Astrocyte of the cerebellum (primary cell): ENCODE measurements at places on chromosomes 7 and 10.

GRCh38 chr7:2838873-2839578 is 5.1 kb downstream of the GNA12 start:
- DNase-seq: no peak

DNA sequence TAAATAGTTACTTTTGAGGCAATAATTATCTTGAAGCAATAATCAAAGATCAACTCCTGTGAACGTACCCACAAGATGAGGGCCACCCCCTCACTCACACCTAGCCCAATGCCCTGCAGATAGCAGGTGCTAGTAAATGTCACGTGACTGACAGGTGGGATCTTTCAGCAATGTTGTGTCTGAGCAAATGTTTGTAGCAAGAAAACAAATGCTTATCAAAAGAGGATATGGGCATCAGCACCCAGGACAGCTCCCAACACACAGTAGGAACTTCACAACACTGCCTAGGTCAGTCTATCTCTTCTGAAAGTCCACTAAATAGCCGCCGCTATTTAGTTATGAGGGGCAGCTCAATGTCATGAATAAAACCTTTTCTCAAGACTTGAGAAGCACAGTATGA is 120.8 kb upstream of the PDLIM1 start:
- DNase-seq: no peak

GRCh38 chr10:99540657-99541531 is 8.2 kb downstream of the NKX2-3 start:
- DNase-seq: no peak

DNA sequence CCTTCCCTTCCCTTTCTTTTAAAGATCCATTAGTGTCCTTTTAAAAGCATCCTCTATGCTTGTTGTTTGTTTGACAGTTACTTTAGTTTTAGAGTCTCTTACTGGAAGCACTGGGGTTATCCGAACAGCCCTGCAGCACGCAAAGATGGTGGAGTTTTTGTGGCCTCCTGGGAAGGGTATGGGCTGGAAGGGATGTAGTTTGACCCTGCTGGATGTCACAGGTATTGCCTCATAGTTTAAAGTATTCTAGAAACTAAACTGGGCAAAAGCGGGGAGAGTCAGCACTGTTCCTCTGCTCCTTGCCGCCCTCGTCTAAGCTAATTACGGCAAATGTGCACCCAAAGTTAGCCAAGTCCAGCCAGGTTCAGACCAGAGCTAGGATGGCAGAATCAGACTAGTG is 35.8 kb upstream of the GNAI1 start:
- no peak for DNase-seq

DNA sequence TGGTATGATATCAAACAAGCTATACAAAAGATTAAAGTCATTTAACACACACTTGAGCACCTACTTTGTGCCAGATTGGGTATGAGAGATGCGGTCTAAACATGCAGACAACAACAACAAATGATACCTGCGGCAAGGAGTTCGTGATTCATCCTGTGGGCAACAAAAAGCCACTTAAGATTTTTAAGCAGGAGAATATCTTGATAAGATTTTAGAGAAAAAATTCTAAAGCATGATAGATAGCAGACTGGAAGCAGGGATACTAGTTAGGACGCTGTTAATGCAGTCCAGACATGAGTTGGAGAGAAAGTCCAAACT is 1.6 kb upstream of the KBTBD2 start:
- no peak for DNase-seq

GRCh38 chr10:80684259-80684658 is 146.6 kb downstream of the SH2D4B start:
- DNase-seq: no peak

DNA sequence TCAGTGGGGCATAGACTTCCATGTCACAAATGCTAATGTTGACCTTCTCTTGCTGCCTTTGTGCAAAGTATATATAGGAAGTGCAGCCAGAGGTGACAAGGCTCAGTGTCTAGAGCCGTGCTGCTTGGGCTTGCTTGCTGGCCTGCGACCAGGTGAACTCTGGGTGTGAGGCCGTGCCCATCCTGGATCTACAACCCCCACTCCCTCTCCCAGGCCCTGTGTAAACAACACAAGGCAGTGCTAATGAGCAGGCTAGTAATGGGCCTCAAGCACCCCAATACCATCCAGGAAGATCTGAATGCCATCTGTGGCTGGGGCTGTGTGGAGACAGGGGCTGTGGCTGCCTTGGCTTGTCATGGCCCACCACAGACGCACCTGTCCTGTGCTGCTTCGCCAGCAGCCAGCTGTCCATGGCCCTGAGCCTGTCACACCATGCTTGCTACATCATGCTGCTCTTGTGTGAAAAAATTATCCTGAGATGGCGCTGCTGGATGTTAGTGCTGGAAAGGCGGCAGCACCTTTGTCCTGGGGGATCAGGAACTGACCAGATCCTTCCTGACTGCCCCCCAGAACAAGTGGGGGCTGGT is 107.6 kb upstream of the ZNF92 start:
- DNase-seq: no peak

DNA sequence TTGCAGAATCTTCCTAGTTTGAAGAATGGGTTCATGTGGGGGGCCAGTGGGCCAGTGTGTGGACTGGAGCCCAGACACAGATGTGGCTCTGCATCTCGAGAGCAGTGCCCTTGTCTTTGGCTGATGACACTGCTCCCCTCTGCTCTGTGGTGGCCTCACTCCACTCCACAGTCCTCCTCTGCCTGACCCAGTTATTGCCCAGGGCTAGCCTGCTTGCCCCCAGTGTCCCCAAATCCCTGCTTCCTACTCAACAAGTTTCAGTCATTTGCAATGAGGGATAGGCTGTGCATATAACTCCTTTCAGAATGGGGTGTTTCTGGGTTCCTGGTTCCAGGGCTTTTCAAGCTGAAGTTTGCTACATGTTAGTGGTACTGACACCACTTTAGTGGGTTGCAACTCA is 177.5 kb downstream of the SNX10 start:
- DNase-seq: no peak

DNA sequence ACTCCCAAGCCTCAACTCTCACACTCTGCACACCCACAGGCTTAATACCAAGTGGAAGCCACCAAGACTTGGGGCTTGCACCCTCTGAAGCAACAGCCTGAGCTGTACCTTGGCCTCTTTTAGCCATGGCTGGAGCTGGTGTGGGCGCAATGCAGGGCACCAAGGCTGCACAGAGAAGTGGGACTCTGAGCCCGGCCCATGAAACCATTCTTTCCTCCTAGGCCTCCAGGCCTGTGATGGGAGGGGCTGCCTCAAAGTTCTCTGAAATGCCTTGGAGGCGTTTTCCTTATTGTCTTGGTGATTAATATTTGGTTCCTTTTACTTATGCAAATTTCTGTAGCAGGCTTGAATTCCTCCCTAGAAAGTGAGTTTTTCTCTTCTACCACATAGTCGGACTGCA is 276.6 kb downstream of the PAXIP1 start:
- no peak for DNase-seq

- no peak for DNase-seq
Measured at GRCh38 chr7:157797361-157797760, 460.6 kb downstream of the DNAJB6 start.
